ENCODE measurements at places on chromosomes 5 and 9.
A peak's percentile ranks its signal among the peaks of the same experiment; 100 is the strongest.

DNA sequence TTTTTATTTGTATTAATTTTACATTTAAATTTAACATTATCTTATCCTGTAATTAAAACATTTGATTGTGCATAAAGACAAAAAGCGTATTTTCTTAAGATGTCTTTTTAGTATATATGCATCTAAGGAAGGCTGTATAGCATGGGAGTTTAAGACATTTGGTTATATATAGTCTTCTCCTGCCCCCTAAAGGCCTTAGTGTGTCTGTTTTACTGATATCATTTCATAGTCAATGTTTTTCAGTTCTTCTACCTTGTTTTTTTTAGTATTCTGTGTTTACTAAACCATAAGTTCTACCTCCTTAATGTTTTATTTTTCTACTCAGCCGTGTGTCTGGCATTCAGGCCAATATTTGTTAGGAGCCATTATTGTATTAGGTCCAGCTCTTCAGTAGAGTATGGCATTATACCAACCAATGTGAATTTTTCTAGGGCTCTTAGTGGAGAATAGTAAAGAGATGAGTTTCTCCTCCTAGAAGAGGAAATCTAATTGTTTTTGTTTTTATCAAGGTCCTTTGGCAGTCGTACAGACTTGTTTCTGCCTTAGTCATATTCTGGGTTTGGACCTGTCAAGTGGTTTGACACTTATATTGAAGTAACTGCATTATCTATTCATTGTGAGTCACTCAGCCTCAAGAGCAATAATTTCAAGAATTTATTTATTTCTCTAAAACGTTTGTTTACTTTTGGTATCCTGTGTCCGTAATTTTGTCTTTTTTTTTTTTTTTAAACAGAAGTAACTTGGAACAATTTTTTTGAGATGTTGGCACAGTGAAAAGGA is 74.8 kb downstream of the SLF1 start:
- DNase-seq: peak; percentile 17

DNA sequence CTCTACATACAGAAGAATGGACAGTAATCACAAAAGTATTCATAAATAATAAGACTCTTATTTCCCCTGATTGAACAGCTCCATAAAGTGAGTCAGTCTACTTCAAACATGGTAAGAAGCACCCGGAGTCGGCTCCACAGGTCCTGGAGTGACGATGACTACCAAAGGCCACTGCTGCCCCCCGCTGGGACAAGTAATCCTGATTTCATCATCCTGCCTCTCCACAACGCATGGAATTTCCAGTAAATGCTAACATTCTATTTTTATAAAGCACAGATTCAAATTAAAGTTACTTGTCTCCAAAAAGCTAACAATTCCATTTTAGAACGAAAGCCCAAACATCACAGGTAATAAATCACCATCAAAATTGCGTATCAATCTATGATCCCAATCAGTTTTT is 16.2 kb downstream of the ATPSCKMT start:
- no peak for DNase-seq

GRCh38 chr9:89037346-89037745 is 46.1 kb downstream of the S1PR3 start:
- DNase-seq: no peak

GRCh38 chr5:34053571-34054399 is 10.8 kb upstream of the C1QTNF3 start:
- DNase-seq: no peak

GRCh38 chr9:36074870-36075532 is 38.3 kb downstream of the RECK start:
- peak; percentile 51 for DNase-seq

- DNase-seq: no peak
These were observed 295.4 kb upstream of the ZNF608 start for GRCh38 chr5:125041798-125042197.
